ENCODE measurements at places on chromosomes 3 and 15. TPM values are rescaled to one million over a fixed set of nuclear protein-coding genes. Genes with fewer than 3 reads are reported as not detected.

The AGTR1 gene
- total RNA-seq, result not detected

GRCh38 chr3:44036850-44037249 is 204.8 kb upstream of the TOPAZ1 start:
- H3K4me3 ChIP-seq, result no peak overlapping the region
- no peaks in the 10 kb centered on the region for H3K4me1 ChIP-seq
- H3K36me3 ChIP-seq, result no peaks in the 10 kb centered on the region
- no peak overlapping the region for H3K27ac ChIP-seq
- no peaks in the 10 kb centered on the region for H3K27me3 ChIP-seq
- DNase-seq, result no peak

- H3K36me3 ChIP-seq, result no peaks in the 10 kb centered on the region
- no peaks in the 10 kb centered on the region for H3K27me3 ChIP-seq
- H3K4me1 ChIP-seq, result no peaks in the 10 kb centered on the region
- no peak overlapping the region for H3K27ac ChIP-seq
Observed at GRCh38 chr3:149319750-149320149, 13.7 kb downstream of the TM4SF18 start.

GRCh38 chr3:36409862-36410261 is 29.6 kb downstream of the STAC start:
- H3K27ac ChIP-seq, result no peak overlapping the region
- no peaks in the 10 kb centered on the region for H3K36me3 ChIP-seq
- DNase-seq, result no peak
- H3K4me3 ChIP-seq, result no peak overlapping the region
- H3K4me1 ChIP-seq, result no peaks in the 10 kb centered on the region

DNA sequence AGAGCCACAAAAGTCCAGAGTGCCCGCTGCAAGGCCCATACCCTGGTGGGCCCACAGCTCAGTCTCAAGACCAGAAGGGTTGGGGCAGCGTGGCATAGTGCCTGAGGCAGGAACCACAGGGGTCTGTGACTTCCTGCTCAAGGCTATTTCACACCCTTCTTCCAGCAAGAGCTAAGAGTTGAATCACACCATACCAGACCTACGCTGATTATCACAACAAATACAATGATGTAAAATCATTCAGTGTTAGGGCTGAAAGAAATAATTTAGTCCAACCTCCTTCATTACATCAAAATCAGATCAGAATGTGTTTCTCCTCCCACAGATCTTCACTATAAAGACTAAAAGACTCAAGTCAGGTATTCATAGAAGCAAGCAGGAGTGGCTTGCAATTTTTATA is 27.8 kb upstream of the ST8SIA2 start:
- H3K4me1 ChIP-seq, result no peaks in the 10 kb centered on the region
- no peaks in the 10 kb centered on the region for H3K36me3 ChIP-seq
- no peak for DNase-seq
- H3K4me3 ChIP-seq, result no peak overlapping the region
- no peak overlapping the region for H3K27ac ChIP-seq

Data from T-cell (primary cell).